ENCODE measurements at places on chromosomes 13 and 19.

GRCh38 chr19:35419046-35419445 is 29.0 kb upstream of the FFAR2 start:
- DNase-seq, result no peak

- DNase-seq, result peak; percentile 15
These were observed 41.2 kb upstream of the USPL1 start for GRCh38 chr13:30576528-30576927.

- peak; percentile 14 for DNase-seq
These were observed 351.4 kb downstream of the KCNRG start for GRCh38 chr13:50366488-50367174.

DNA sequence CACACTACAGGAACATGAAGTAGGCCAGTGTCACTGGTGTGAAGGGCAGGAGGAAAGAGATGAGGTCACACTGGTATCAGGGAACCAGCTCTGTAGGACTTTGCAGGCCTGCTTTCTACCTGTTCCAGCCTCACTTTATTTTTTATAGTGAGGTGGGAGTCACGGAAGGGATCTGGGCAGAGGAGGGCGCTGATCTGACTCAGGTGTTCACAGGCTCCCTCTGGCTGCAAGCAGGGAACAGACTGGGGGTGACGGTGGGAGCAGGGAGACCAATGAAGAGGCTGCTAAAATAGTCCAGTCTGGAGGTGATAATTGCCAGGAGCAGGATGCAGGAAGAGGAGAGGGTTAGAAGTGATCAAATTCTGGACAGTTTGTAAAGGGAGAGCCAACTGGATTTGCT is 2.8 kb downstream of the THAP8 start:
- no peak for DNase-seq

GRCh38 chr19:33559996-33560395 is 38.4 kb upstream of the PEPD start:
- no peak for DNase-seq
